ENCODE measurements at places on chromosomes 5 and 9. TPM values are rescaled to one million over a fixed set of nuclear protein-coding genes. Genes with fewer than 3 reads are reported as not detected.

The SLIT3 gene
- total RNA-seq: 0.13 TPM

The SREK1IP1 gene
- total RNA-seq: 21.1 TPM

The LCN15 gene
- total RNA-seq: not detected

The SPATA9 gene
- not detected for total RNA-seq

DNA sequence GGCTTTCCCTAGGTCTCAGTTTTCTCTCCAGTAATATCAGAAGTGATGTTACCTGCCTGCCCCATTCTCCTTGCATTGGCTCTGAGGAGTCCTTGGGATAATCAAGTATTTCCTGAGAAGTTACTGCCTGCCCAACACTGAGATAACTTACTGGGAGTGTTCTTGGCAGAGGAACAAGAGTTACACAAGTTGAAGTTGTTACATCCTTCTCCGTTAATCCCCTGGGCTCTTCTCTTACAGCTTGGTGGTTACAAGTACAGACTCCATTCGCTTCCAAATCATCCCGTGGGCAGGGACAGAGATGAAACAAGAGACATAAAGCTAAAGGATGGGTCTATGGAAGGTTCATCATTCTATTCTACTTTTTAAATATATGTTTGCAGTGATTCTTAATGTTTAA lies 74.1 kb upstream of the SAP30L start:
- no peaks in the 10 kb centered on the region for H3K4me1 ChIP-seq
- no peak for DNase-seq
- H3K4me3 ChIP-seq: no peak overlapping the region
- peaks cover 6% of the 10 kb centered on the region for H3K36me3 ChIP-seq
- no peaks in the 10 kb centered on the region for H3K27me3 ChIP-seq

GRCh38 chr5:43409809-43410271 lies 2.4 kb downstream of the CCL28 start:
- H3K27ac ChIP-seq: no peak overlapping the region
- DNase-seq: no peak
- H3K27me3 ChIP-seq: no peaks in the 10 kb centered on the region
- H3K4me3 ChIP-seq: no peak overlapping the region
- H3K36me3 ChIP-seq: no peaks in the 10 kb centered on the region

- no peaks in the 10 kb centered on the region for H3K36me3 ChIP-seq
- H3K27me3 ChIP-seq: no peaks in the 10 kb centered on the region
- peaks cover 34% of the 10 kb centered on the region for H3K4me1 ChIP-seq
- H3K4me3 ChIP-seq: no peak overlapping the region
- DNase-seq: no peak
These were observed 6.1 kb upstream of the ERMP1 start for GRCh38 chr9:5838884-5839571.

DNA sequence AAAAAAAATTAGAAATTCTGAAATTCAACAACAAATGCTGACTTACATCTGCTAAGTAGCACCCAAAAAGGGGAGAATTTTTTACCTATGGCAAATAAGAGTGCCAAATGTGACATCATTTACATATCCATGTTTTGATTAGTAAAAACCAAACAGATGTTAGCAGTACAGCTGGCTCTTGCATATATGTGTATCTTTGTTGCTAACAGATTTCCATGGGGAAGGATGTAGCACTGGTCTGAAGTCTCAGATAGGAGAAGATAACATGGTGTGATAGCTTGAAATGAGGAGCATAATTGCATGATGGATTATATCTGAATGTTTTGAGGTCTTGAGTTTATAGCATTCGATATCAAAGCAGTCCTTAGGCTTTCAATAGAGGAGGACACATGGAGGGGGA lies 17.5 kb downstream of the PIK3R1 start:
- no peak overlapping the region for H3K4me3 ChIP-seq
- no peaks in the 10 kb centered on the region for H3K36me3 ChIP-seq
- DNase-seq: no peak
- H3K27ac ChIP-seq: no peak overlapping the region

DNA sequence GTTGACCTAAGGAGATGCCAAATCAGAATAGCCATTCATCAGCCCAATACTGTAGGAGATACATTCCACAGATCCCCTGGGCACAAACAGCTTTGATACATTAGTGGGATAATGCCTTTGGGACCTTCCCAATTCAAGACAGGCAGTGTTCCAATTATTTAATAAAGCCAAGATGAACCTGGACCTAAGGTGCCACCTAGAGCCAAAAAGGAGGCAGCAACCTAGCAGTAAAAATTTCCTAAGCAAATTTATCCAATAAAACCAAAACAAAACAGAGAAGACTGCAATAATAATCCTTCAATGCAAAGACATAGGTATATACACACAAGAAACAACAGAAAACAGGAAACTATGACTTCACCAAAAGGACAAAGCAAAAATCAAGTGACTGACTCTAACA lies 253.0 kb downstream of the HINT1 start:
- no peak overlapping the region for H3K27ac ChIP-seq
- H3K4me3 ChIP-seq: no peak overlapping the region
- no peaks in the 10 kb centered on the region for H3K36me3 ChIP-seq

DNA sequence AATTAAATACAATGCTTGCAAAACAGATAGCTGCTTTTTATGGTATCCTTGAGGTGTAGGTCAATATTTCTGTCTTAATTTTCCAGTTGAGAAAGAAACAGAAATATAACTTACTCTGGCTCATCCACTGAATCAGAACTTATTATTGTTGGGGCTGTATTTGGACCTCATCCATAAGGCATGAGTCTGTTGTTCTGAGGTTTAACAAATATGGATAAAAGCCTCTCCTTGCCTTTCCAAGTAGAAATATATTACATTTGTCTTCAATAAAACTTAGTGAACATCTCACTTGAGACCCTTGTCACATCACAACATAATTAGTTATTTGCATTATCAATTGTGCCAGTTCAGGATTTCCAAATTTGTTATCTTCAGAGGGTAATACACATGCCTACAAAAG lies 525.8 kb downstream of the AGTPBP1 start:
- no peak overlapping the region for H3K27ac ChIP-seq
- H3K4me3 ChIP-seq: no peak overlapping the region
- H3K4me1 ChIP-seq: no peaks in the 10 kb centered on the region
- peaks cover 3% of the 10 kb centered on the region for H3K27me3 ChIP-seq
- no peaks in the 10 kb centered on the region for H3K36me3 ChIP-seq

GRCh38 chr5:16552666-16553343 lies 64.0 kb downstream of the RETREG1 start:
- peaks cover 2% of the 10 kb centered on the region for H3K4me1 ChIP-seq
- no peaks in the 10 kb centered on the region for H3K36me3 ChIP-seq
- H3K4me3 ChIP-seq: no peak overlapping the region
- no peaks in the 10 kb centered on the region for H3K27me3 ChIP-seq

GRCh38 chr5:124665625-124666024 lies 80.8 kb downstream of the ZNF608 start:
- H3K27me3 ChIP-seq: peaks cover 2% of the 10 kb centered on the region
- no peaks in the 10 kb centered on the region for H3K4me1 ChIP-seq
- DNase-seq: no peak

- H3K27ac ChIP-seq: no peak overlapping the region
- no peaks in the 10 kb centered on the region for H3K4me1 ChIP-seq
- H3K4me3 ChIP-seq: no peak overlapping the region
- no peaks in the 10 kb centered on the region for H3K27me3 ChIP-seq
These were observed 24.8 kb downstream of the TGFBI start for GRCh38 chr5:136053336-136054141.

DNA sequence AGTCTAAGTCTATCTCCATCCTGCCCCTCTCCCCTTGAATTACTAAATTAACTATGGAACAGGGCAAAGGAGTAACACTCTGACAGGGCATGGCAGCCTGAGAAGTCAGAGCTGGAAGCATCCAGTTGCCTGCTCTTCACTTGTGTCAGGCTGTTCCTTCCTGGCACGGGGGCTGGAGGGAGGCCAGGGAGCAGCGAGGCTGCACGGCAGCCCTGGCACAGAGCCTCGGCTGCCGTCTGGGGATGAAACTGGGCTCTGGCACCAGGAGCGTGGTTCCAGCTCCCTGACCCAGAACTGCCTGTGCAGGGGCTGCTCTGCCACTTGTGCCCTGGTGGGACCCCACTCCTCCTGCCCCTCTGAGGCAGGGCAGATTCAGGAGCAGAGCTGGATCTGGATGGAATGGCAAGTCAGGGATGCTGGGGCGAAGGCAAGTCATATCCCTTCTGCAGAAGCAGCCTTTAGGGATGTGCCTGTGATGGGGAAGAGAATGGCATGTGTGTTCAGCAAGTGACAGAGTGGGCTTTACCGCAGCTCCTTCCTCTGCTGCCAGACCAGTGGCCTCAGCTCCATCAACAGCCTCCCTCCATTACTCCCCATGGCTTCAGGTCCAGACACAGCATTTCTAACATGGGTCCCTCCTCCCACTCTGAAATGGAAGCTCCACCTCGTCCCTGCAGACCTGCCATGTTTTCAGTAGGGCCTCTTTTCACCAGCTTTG lies 42.2 kb upstream of the PDE8B start:
- no peak overlapping the region for H3K4me3 ChIP-seq
- DNase-seq: no peak
- H3K4me1 ChIP-seq: no peaks in the 10 kb centered on the region

- DNase-seq: no peak
- no peaks in the 10 kb centered on the region for H3K27me3 ChIP-seq
- H3K36me3 ChIP-seq: peaks cover 34% of the 10 kb centered on the region
These were observed 6.8 kb upstream of the TOR2A start for GRCh38 chr9:127741831-127742434.

GRCh38 chr5:136769093-136769492 lies 403.7 kb upstream of the TRPC7 start:
- peaks cover 5% of the 10 kb centered on the region for H3K27me3 ChIP-seq
- no peak overlapping the region for H3K27ac ChIP-seq
- no peaks in the 10 kb centered on the region for H3K4me1 ChIP-seq
- H3K4me3 ChIP-seq: no peak overlapping the region
- H3K36me3 ChIP-seq: no peaks in the 10 kb centered on the region

DNA sequence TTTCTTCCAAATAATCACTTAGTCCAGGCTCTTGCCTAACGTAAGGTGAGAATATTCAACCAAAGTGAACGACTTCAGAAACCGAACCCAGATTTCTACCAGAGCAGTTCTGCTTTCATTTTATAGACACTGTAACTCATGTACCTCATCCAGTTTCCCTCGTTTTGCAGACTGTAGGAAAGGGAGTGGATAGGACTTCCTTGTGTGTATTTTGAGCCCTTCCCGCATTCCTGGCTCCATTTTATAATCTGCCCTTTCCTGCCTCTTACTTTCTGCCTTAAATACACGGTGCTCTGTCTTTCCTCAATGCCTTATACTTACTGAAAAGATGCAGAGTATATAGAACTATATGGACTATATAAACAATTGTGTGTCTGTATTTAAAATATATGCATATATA lies 20.8 kb downstream of the MINAR2 start:
- no peak for DNase-seq
- H3K36me3 ChIP-seq: no peaks in the 10 kb centered on the region
- no peak overlapping the region for H3K27ac ChIP-seq
- no peaks in the 10 kb centered on the region for H3K27me3 ChIP-seq

The MAP1B gene
- 0.98 TPM for total RNA-seq

- H3K36me3 ChIP-seq: peaks cover 4% of the 10 kb centered on the region
- no peak for DNase-seq
- no peak overlapping the region for H3K4me3 ChIP-seq
- no peaks in the 10 kb centered on the region for H3K4me1 ChIP-seq
These were observed 37.6 kb downstream of the SLC12A7 start for GRCh38 chr5:1074226-1074625.

The HSD17B3 gene
- total RNA-seq: 1.4 TPM

GRCh38 chr5:173202266-173202875 lies 32.6 kb downstream of the NKX2-5 start:
- H3K4me1 ChIP-seq: no peaks in the 10 kb centered on the region
- H3K27me3 ChIP-seq: no peaks in the 10 kb centered on the region

- H3K4me1 ChIP-seq: peaks cover 11% of the 10 kb centered on the region
- H3K27me3 ChIP-seq: peaks cover 47% of the 10 kb centered on the region
- H3K27ac ChIP-seq: no peak overlapping the region
- H3K36me3 ChIP-seq: no peaks in the 10 kb centered on the region
- H3K4me3 ChIP-seq: no peak overlapping the region
These were observed 39.7 kb upstream of the NKD2 start for GRCh38 chr5:968881-969280.

The FBP2 gene
- total RNA-seq: not detected

DNA sequence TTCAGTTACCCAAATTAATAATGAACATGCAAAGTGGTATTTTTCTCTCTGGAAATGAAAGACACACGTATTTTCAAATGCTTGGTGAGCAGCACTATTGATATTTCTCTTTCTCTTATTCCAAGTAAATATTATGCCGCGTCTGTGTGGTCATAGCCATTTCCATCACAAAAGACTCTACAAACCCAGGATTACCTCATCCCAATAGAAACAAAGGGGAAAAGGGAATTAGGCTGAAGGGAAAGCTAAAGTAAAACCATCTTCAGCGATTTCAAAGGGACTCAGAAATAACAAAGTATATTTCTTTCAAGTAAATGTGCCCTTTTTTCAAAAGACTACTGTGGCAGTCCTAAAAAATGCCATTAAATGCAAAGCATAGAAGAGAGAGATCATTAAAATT lies 62.0 kb upstream of the FST start:
- H3K27me3 ChIP-seq: no peaks in the 10 kb centered on the region
- no peaks in the 10 kb centered on the region for H3K36me3 ChIP-seq
- no peak overlapping the region for H3K27ac ChIP-seq

DNA sequence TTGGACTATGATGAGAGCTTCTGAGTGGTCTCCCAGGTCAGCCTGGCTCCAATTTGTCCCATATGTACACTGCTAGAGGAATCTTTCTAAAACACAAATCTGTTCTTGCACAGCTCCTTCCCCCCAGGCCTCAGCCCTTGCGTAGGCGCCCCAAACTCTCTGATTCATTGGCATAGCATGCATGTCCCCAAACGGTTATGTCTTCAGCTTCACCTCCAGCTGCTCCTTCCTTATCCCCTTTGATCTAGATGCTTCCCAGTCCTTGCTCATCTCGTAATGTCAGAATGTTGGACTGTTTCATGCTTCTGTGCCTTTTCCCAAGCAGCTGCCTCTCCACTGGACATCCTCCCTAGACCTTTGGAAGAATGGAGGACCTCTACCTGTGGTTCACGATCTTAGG lies 60.1 kb upstream of the BASP1 start:
- DNase-seq: no peak
- no peak overlapping the region for H3K4me3 ChIP-seq
- H3K27me3 ChIP-seq: no peaks in the 10 kb centered on the region
- no peaks in the 10 kb centered on the region for H3K4me1 ChIP-seq
- H3K27ac ChIP-seq: no peak overlapping the region
- no peaks in the 10 kb centered on the region for H3K36me3 ChIP-seq

DNA sequence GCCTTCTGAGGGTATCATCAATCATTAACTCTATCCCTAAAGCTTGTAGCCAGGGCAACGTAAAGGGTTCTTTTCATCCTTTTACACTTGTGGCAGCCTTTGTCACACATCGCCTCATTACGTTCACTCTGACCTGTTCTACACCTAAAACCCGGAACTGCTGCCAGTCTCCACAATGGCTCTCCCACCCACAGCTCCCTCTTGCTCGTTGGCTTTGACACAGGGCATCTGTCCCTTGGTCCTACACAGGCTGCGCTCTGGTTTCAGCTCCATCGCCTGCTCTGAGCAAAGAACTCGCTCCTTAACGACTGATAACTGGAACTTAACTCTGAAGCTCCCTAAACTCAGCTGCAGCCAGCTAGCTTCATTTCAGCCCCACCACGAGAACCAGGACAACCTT lies 112.8 kb upstream of the CTNND2 start:
- H3K4me3 ChIP-seq: no peak overlapping the region
- no peak overlapping the region for H3K27ac ChIP-seq
- DNase-seq: no peak
- no peaks in the 10 kb centered on the region for H3K4me1 ChIP-seq

The ANKRD18B gene
- total RNA-seq: 2.6 TPM

- no peak overlapping the region for H3K27ac ChIP-seq
- peaks cover 74% of the 10 kb centered on the region for H3K27me3 ChIP-seq
- no peaks in the 10 kb centered on the region for H3K36me3 ChIP-seq
- H3K4me1 ChIP-seq: no peaks in the 10 kb centered on the region
- no peak for DNase-seq
These were observed 2.8 kb upstream of the HMCN2 start for GRCh38 chr9:130262771-130263170.

The WDR38 gene
- total RNA-seq: not detected
